Karpas-422 (cell line): ENCODE measurements at places on chromosomes 6 and 20. TPM values are rescaled to one million over a fixed set of nuclear protein-coding genes. Genes with fewer than 3 reads are reported as not detected.

Gene HLA-DQA1
- 216 and 309 TPM in 2 replicates for total RNA-seq

DNA sequence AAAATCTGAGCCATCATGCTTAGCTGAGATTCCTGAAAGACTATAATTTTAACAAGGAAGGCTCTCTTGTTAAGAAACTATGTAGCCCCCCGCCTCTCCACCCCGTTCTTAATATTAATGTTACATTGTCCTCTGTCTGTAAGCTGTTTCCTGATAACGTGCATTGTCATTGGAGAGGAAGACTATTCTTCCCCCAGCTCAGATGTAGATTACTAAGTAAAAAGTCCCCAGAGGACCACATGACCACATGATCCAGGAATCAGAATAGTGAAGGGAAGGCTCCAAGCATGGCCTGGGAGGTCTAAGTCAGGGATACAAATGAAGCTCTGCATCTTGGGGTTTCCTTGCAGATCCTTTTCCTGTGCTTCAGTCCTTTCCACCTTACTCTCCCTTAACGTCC, 106.4 kb downstream of the JARID2 start:
- no peak for DNase-seq

GRCh38 chr6:126380072-126380583, 40.2 kb downstream of the CENPW start:
- no peak for DNase-seq

DNA sequence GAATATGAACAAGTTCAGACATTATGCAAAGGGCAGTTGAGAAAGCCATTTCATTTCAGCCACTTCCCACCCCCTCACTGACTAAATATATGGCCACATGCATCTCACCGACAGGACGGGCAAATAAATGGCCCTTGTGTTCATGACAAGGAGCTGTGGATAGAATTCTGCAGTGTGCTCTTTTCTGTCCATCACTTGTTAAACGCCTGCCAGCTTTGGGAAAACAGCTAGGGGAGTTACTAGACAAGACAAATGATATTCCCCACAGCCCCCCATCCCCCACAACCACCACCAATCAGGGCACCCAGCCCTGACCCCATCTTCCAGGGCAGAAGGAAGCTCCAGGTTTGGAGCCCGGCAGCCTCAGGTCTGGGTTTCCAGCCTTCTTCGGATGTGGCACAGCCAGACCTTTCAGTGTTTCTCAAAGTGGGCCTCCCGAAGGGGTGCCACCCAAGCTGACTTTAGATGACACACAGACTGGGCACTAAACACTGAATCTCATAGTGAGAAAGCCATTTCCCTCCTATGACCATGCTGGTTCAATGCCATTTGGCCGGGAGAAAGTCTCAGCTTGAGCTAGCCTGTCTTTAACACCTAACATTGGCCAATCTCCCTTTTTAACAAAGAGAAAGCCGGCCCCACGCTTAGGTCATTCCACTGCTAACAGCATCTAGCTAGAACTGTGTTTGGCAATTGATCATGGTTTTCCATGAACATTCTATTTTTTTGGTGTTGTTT, 4.0 kb upstream of the RIPOR3 start:
- DNase-seq: no peak

GRCh38 chr20:48132834-48133233, 347.6 kb upstream of the SULF2 start:
- DNase-seq: no peak

DNA sequence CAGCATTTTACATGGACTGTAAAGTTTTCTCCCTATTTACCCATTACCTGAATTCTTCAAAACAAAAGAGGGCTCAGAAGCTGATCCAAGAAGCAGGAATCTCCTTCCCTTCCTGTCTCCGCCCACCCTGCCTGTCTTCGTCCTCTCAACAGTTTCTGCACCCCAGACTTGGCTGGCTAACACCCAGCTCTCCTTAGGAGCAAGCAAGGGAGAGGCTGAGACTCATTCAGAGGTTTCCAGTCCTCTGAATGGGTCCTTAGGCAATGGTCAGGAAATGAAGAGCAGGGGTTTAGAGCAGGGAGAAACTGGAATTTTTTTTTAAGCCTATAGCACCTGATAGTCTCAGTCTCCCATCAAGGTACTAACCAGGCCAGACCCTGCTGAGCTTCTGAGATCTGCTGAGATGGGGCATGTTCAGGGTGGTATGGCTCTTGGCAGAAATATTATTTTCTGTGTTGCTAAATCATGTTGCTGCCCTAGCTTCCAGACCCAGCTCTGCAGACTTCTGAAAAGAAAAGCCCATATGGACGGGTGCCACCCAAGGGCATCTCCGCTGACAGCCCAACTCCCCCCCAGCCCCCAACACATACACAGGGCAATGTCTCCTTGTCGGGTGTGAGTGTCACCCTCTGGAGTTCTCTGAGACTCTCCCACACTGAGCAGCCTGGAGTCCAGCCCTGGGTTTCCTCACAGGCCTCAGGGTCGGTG, 74.6 kb upstream of the CD93 start:
- DNase-seq: peak; percentile 29
